ENCODE measurements at places on chromosomes 6 and 20.

- no peak for DNase-seq
Measured at GRCh38 chr6:3770023-3770720, 18.7 kb upstream of the PXDC1 start.

DNA sequence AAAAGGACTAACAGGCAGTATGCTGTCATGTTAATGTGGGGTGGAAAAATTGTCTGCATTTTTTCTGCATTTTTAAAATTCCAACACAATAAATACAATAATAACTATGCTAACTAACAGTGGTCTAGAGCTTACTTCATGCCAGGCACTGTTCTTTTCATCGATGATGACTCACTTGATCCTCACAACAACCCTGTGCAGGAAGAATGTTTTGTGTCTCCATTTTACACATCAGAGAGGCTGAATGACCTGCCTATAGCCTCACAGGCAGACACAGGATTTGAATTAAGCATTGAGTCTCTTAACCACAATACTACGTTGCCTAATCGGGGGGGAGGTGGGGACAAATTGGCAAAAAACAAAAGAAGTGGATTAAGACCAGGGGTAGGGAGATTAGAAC lies 26.9 kb upstream of the FANCE start:
- DNase-seq: no peak

GRCh38 chr6:31122791-31123706 lies 2.8 kb upstream of the CDSN start:
- DNase-seq: no peak

DNA sequence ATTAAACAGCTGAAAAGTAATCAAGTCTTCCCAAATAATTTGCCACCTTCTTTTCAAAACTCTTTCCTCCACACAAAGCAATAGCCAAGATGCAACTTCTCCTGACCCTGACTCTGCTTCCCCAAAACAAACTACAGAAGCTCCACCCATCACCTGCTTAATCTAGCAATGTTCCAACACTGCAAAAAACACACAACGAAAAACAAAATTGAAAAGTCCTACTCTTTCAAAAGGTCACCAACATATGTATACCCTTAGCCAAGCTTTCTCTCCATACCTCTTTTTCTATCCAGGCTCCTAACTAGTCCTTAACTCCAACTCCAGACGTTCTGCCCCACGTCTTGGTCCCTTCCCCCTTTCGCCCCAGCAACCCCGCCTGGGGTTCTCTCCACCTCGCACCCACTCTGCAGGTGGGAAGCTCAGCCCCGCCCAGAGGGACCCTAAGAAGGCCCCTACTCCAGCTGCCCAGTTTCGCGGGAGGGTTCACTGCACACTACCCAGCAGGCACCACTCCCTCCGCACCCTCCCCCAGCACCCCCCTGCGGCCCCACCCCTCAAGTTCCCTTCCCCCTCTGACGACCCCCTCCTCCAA lies 717 bp downstream of the CSNK2A1 start:
- DNase-seq: no peak

DNA sequence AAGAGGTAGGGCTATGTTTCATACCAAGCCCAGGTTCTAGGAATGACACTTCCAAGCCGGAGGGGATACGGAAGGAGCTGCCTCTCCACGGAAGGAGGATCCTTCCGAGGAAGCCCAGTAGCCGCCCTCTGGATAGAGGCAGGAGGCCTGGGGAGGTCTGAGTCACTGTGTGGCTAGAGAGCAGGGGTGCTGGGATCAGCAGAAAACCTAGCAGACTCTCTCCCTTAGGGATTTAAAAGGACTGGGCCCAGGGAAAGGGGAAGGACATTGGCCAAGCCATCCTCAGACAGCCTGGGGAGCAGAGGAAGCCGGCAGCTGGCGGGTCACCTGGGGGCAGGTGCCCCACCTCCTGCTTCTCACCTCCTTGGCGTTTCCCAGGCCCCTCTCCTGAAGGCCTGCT lies 36.6 kb upstream of the NFATC2 start:
- DNase-seq: no peak
